ENCODE measurements at places on chromosomes 7 and 10.

DNA sequence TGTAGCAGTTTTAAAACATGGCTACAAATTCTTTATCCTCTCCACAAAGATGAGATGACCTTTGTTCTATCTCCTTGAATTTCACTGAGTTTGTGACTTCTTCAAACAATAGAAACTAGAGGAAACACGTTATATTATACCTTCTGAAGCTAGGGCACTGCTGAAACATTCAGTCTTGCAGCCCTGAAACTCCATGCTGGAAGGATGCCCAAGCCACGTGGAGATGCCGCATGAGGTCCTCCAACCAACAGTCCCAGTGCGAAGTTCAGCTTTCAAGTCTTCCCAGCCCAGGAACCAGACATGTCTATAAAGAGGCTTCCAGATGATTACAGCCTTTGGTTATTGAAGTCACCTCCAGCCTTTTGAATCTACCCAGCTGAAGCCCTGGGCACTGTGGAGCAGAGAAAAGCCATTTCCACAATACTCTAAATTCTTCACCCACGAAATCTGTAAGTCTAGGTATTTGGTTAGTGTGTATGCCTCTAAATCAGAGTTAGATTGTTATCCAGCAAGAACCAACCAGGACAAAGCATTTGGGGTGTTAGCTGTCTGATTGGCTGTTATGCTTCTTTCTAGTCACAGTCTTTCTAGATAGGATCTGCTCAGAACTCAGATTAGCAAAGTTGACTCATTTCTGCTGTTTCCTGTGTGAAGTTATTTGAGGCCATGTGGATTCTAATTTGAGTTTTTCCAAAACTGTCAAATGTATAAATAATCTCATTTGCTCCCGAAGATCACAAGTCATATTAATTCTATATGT, 186.5 kb upstream of the TMEM72 start:
- DNase-seq, result no peak

DNA sequence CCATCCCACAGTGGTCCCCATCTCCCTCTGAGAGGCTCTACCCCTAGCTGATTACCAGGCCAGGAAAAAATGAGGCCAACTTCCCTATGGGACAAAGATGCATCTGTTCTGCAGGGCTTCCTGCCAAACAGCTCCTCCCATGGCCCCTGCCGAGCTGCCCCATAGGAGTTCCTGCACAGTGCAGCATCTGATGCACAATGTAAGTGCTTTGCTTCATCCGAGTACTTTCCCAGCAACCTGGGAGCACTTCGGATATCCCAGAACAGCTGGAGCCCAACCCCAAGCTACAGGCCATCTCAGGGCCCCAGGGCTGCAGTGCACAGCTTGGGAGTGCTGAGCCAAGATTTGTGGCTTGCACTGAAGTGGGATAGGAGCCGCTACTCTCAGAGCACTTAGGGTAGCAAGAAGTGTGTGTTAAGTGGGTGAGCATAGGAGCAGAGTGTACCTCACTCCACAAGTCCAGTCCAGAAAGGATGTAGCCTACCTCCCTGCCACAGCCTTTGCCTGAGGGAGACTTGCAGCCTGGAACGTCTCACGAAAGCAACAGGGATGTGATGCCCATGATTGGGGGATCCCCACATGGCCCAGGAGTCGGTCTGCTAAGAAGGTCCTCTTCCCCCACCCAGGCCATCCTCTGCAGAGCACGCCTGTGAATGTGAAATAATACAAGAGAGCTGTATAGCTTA, 209.6 kb upstream of the VWC2 start:
- no peak for DNase-seq

DNA sequence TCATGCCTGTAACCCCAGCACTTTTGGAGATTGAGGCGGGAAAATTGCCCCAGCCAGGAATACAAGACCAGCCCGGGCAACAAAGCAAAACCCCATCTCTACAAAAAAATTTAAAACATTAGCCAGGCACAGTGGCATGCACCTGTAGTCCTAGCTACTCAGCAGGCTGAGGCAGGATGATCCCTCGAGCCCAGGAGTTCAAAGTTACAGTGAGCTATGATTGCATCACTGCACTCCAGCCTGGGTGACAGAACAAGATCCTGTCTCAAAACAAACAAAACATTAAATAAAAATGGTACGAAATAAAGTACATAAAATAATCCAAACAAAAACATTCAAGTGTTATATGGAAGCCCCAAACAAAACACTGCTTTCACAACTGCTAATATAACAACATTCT, 125.0 kb downstream of the SNX13 start:
- no peak for DNase-seq

DNA sequence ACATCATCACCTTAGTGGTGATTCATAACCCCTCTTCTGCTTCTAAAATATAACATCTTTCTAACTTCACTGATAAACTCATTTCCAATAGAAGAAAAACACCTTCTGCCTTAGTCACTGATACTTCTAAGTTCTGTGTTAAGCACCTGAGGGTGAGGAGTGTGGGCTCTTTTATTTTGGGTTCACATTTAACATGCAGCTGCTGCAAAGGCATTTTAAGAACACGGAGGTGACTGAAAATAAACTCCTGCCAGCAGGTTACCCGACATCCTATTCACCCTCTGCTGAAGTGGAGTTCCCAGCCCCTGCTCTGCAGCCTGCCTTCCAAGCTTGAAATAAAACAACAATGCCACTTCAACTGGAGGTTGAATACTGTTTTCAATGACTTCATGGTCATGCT, 202.9 kb upstream of the PLXNA4 start:
- DNase-seq, result no peak

DNA sequence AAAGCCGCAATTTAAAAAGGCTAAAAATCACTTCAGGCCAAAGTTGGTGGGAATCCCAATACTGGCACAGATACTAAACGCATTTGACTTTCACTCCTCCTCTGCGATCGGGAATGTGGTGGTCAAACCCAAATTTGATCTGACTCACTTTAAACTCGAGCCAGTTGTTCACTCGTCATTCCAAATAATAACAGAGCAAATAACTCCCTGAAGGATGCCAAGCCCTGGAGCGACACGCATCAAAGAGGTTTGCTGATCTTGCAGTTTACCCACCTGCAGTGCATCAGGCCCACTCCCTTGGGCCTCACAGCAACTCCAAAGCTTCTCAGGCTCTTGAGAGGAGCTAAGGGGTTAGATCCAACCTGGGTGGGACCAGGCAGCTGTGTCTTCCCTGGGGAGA, 12.2 kb downstream of the PTN start:
- DNase-seq, result no peak

DNA sequence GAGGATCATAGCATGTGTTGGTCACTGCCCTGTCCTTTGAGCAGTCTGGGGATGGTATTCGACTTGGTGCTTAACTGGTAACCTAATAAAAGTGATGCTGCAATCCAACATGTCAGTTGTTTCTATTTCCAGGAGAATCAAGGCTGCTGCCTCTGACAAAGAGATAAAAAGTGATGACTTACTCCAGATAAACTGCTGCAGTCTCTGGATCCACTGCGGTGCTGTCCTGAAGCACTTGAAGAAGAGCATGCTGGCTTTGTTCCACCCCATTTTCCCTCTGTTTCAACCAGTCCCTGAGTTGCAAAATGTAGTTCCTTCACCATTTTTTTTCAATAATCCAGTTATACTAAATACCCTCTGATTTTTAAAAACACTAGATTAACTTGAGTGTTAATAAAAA, 403.5 kb upstream of the ANKRD30A start:
- no peak for DNase-seq
